ENCODE measurements at places on chromosomes 12 and 14. TPM values are rescaled to one million over a fixed set of nuclear protein-coding genes. Genes with fewer than 3 reads are reported as not detected.

DNA sequence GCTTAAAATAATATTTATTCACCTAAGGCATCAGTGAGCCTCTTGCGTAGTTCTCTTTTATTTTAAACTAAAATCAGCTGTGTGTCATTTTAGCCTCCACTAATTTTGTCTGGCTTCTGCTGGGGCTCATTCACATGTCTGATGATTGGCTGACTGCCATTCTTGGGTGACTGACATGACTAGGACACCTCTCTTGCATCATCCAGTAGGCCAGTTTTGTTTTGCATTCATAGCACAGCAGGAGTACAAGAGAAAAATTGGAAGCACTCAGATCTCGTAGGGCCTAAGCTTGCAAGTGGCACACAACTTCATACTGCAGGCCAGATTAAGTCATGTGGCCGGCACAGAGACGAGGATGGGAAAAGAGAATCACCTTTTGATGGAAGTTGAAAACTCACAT lies 1226.5 kb downstream of the GALC start:
- DNase-seq, result no peak

DNA sequence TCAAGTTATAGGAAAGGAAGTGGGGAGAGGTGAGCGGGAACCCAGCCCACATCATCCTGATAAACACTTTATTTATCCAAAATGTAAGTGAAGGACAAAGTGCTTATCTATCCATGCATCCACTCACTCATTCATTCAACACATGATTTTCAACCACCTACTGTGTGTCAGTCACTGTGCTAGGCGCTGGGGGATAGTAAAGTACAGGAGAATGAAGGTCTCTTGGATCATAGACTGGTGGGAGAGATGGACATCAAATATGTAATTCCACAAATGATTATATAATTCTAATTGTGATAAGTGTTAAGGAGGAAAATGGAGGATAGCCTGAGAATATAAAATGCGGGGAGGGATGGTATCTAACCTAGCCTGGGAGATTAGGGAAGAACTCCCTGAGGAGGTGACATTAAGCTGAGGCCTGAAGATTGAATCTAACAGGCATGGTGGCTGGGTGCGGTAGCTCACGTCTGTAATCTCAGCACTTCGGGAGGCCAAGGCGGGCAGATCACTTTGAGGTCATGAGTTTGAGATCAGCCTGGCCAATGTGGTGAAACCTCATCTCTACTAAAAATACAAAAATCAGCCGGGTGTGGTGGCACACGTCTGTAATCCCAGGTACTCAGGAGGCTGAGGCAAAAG lies 41.3 kb upstream of the CHST11 start:
- DNase-seq, result no peak

The PTCSC3 gene
- not detected for total RNA-seq

DNA sequence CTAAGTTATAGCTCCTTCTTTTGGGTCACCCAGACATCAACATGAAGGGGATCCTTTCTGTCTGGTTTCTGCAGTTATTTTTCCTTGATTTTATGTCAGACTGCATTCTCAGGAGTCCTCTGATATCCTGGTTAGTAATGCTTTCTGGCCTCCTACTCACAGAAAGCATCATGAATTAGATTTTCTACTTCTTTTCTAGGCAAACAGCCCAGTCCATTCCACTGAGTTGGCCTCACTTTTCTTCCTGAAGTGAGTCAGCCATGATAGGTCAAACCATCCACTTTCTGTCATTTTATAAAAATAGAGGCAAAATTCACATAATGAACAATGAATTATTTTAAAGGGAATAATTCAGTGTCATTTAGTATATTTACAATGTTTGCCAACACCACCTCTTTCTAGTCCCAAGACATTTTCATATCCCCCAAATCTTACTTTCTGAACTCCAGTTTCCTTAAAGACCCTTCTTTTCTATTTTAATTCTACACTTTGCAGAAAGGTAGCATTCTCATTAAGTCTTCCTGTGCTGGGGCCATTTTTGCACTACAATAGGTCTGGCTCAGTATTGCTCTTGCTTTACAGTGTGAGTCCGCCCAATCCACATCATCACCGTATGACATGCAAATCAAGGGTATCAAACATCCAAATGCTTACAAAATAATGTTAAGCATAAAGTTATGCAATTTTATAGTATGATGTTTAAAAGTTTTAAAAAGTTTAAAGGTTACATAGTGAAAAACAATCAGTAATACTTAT lies 95.1 kb downstream of the UNC79 start:
- no peak for DNase-seq

The KRT77 gene
- total RNA-seq, result not detected

The PLEKHA5 gene
- total RNA-seq, result 195 TPM

DNA sequence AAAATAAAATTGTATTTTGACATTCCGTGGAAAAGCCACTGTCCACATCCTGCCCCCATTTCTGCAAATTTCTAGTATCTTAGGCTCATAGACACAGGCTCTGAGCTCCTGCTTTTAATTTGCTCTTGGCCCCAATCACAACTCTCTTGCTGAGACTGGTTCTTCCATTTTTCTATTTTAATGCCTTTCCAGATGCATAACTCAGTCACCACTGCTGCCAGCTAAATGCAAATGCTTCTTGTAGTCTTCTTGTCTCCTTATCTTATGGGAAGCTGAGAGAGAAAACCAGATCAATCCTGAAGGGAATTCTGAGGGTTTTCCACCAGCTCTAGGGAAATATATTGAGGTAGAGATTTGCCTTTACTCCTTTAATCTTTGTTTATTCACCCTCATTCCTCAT lies 149.0 kb downstream of the DHRS2 start:
- no peak for DNase-seq

DNA sequence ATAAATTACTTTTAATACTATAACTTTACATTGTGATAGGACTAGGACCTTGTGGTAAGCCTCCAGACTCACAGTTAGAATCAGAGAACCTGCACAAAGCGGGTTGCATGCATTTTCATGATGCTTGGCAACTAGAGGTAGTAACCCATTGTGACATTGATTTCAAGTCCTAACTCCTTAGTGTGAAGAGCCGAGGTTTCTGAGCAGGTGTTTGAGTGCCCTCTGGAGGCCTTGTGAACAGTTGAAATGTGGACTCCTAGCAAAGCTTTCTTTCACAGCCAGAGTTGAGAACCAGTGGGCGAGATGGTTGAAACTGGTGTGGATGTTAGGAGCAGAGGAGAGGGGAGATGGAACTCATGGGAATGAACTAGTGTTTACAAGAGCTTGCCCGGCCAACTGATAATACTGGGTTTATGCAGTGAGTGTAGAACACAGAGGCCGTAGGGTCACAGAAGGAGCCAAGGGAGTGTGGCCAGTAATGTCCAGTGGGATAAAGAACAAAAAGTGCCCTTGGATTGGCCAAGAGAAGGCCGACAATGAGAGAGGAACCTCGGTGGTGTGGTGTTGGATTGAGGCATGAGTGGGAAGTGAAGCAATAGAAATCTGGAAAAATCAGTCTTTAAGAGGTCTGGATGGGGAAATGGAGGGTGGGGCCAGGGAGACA lies 10.9 kb downstream of the ZNF664 start:
- peak; percentile 41 for DNase-seq

DNA sequence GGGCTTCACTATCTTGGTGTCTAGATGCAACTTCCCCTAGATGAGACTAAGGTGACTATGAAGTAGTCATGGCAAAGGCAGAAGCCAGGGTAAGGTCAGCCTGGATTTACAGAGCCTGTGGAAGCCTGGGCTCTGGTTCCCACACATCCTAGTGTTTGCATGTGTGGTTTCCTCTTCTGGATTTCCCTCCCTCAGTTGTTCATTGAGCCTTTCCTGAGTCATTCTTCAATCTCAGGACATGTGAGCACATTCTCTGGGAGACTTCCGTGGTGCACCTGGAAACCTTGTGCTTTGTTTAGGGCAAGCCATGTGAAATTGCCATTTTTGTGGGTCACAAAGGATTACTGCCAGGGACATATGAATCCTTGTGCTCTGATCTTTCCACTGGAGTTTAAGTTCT lies 236.6 kb downstream of the C12orf75 start:
- DNase-seq, result no peak

GRCh38 chr12:120916561-120916960 lies 12.4 kb upstream of the SPPL3 start:
- no peak for DNase-seq

Data from uterus (tissue), 4 donors.